ENCODE measurements at places on chromosomes 2 and 18.
A peak's percentile ranks its signal among the peaks of the same experiment; 100 is the strongest.

DNA sequence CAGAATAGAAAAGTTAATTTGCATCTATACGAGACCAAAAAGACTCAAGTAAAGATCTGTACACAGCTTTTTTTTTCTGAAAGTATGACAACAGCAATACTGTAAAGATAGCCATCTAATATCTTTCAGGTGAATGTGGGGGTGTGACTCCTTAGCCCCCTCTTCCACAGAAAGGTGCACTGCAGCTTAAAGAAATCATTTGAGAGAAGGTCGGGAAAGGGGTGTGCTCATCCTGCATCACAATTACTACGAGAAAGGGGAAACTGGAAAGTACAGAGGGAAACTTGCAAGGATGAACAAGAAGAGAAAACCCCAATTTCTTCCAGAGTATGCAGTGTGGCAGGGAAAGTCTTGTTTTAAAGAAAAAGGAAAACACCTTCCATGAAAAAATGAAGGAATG, 255.6 kb downstream of the CCDC178 start:
- no peak for DNase-seq

GRCh38 chr2:167692191-167692590, 555.2 kb downstream of the STK39 start:
- DNase-seq = no peak

DNA sequence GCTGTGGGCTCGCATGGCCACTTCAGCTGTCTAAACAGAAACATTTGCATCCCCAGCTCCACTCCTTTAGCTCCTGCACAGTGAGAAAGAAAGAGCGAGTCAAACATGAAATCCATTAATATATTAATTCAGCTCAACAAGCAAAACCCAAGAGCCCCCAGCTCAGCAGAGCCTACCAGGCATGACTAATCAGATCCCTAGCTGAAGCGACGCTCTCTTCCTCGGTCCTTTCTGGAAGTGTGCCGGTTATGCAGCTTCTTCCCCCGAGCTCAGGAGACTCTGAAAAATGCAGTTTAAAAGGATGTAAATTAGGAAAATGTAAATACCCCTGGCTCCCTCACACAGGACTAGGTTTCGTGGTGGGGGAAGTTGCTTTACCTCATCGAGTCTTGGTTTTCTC, 221.5 kb downstream of the ANKRD30B start:
- no peak for DNase-seq

DNA sequence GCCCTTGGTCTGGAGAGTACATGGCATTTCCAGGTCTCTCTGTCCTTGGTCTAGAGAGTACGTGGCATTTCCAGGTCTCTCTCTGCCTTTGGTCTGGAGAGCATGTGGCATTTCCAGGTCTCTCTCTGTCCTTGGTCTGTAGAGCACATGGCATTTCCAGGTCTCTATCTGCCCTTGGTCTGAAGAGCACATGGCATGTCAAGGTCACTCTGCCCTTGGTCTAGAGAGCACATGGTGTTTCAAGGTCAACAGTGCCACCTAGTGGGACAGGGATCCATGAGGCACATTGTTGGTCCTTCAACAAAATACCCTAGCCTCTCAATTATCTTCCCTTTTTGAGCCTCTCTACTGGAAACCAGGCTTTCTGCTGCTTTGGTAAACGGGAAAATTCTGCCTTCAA, 250.2 kb downstream of the OTX1 start:
- peak; percentile 31 for DNase-seq

DNA sequence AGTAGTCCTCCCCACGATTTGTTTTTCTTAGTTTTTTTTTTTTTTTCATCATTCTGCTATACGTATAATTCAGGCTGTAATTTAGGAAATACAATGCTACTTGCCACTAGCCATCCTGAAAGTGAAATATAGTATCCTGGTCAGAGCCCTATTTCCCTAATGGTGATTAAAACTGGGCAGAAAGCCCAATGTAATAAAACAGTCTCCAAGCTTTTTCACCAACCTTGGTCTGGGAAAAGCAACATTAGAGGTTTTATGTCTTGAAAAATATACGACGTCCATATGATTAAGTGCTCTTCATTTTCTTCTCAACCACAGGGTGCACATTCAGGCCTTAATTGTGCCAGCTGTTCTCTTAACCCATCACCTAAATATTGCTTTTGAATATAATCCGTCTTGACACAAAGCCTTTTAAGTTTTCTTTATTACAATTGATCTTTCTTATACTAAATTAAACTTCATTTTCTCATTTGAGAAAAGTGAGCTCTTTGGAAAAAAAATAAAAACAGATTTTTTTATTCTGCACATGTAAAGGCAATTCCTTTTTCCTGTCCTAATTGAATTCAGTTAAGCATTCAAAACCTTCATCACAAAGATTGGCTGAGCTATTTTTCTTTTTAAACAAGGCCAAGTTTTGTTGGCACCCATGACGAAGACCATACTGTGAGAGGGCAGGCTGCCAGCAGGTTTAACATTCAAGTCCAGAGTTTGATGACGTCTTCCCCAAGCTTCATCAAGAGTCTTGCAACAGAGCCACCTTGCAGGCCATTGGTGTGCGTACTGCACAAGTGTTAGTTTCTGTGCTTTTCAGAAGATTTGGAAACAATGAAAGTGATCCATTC, 52.7 kb downstream of the MAP2 start:
- DNase-seq = no peak

DNA sequence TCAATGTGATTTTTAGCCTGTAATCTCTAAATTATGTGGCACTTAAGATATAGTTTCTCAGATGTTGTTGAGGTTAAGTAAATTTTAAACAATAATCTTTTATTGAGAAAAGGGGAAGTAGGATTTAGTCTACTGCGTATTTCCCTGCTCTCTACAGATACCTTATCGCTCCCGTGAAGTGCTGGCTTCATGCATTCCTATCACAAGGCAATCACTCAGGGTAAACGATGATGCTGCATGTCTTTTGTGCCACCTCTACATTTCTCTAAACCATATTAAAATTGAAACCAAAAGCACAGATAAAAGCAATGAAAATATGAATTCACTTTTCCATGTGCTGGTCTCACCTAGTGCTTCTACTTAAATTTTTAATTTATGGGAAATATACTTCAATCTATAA, 14.4 kb upstream of the RPE start:
- DNase-seq = peak; percentile 81

GRCh38 chr2:64932116-64932370, 57.2 kb upstream of the SLC1A4 start:
- no peak for DNase-seq
